ENCODE measurements at places on chromosomes 2 and 18.
A peak's percentile ranks its signal among the peaks of the same experiment; 100 is the strongest.

- no peak for DNase-seq
These were observed 45.9 kb downstream of the MBOAT2 start for GRCh38 chr2:8957628-8958027.

- peak; percentile 72 for DNase-seq
These were observed 92.1 kb upstream of the FHL2 start for GRCh38 chr2:105490956-105491355.

DNA sequence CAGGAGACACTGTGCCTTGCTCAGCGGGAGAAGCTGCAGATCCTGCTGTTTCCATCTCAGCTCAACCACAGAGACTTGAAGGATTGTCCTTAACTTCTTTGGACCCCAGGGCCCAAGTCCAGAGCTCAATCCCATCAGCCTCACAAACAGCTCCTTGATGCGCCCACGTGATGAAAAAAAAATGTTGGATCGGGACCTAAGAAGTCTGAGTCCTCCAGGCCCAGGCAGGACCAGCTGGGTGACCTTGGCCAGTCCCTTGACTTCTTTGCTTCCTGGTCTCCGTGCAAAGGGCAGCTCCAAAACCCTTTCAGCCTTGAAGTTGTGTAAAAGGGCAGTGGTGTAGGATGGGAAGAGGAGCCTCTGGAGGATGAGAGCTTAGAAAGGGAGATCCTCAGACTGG, 175.5 kb downstream of the ZFP36L2 start:
- DNase-seq, result no peak

DNA sequence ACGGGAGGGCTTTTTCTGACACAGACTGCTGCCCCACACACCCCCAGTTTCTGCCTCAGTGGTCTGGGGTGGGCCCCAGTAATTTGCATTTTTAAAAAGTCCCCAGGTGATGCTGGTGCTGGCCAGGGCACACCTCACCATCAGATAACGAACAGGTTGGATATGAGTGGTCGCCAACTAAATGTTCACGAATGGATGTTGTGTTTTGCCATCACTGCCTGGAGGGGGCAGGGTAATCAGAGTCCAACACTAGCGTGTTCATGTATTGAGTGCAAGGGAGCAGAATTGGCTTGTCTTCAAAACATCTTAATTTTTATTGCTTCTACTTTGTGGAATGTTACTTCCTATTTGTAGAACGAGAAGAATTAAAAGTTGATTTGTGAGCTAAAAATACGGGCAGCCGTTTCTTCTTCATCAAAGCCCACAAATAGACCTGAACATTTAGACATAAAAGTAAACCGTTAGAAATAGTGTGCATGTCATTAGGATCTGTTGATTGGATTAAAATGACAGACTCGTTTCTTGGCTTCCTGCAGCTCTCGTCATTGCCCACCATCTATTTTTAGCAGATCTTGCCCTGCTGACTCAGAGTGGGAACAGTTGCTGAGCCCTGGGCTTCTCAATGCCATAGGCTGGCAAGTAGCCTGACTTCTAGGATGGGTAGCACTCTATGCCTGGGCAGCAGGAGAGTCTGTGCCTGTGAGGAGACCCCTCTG, 45.2 kb downstream of the NCK2 start:
- DNase-seq, result peak; percentile 50

DNA sequence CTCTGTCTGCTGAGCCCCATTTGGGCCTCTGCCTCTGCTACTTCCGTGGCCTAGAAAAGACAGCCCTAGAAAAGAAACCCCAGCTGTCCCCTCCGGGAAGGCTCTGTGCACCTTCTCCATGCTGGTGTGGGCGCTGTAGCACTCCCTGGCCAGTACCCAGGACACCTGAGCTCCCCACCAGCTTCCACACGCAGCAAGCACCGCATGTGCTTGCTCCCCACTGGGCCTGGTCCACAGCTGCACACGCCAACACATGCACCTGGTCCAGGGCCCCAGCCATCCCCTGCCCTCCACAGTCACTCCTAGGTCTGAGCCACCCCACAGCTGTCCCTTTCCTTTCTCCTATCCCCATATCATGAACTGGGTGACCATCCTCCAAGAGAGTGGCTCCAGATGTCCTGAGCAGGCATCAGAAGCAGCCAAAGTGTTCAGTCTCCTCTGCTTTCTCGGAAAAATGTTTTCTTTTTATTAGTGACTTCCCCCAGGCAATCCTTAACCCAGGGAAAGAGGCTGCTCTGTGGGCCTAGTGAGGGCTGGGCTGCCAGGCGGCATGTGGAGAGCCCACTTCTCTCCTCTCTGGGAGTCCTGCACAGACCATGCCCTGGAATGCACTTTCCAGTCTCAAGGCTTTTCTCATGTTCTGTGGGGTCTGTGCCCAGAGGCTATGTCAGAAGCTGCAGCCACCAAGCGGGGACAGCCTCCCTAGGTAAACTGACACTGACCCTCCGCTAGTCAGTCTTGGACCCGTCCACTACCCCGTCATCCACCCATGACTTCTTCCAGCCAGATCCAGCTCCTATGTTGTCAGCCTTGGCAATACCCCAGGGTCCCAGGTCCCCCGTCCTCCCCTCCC, 133.7 kb downstream of the KLHL29 start:
- no peak for DNase-seq

DNA sequence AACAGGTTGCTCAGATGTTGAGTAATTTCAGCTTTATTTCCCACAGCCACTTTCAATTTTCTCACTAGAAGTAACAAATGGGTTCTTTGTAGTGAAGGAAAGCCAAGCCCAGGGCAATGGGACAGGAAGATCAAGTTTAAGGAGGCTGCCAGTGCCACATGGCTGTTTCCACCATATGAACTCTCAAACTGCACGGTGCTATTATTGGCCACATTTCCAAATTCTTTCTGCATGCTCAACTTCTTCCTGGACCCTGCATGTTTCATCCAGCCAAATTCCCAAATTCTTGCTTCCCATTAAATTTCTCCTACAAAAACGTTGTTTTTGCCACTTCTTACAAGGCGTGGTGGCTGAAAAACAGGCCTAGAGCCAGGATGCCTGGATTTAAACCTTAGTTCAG, 193.3 kb upstream of the SPHKAP start:
- DNase-seq, result no peak

- no peak for DNase-seq
These were observed 128.6 kb downstream of the SPOPL start for GRCh38 chr2:138630164-138630563.

- no peak for DNase-seq
These were observed 25.3 kb downstream of the FEZ2 start for GRCh38 chr2:36572719-36573059.

DNA sequence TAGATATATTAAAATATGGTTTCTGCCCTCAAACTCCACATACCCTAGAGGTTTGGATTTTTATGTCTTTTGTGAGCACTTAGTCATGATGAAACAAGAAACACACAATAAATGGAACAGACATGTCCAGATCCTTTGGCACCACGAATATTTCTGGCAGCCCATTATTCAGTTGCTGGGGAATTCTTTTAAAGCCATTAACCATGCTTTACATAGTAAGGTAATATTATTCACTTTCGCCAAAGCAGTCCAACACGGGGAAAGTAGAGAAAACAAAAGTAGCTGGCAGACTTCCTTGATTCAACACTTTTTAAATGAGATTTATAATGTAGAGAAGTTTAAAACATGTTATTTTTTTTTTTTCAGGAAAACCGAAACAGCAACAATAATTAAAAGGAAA, 235.4 kb downstream of the PIEZO2 start:
- no peak for DNase-seq

DNA sequence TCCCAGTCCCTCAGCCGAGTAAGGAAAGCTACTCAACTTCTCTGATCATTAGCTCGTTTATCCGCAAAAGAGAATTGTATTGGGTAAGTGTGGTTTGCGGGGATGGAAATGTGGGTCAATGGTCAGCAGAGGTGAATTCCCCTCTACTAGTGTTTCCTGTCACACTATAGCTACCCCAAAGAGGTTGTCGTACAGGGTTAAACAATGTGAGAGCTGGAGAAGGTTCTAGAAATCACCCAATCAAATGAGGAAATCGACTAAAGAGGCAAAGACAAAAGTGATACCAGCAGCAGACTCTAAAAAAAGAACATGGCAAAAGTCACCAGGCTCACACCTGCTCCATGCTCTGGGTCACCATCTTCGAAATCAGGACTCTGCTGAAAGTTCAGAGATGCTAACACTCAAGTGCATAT, 144.7 kb upstream of the ITGA4 start:
- DNase-seq, result no peak

GRCh38 chr2:203469546-203469945, 65.6 kb downstream of the RAPH1 start:
- no peak for DNase-seq

DNA sequence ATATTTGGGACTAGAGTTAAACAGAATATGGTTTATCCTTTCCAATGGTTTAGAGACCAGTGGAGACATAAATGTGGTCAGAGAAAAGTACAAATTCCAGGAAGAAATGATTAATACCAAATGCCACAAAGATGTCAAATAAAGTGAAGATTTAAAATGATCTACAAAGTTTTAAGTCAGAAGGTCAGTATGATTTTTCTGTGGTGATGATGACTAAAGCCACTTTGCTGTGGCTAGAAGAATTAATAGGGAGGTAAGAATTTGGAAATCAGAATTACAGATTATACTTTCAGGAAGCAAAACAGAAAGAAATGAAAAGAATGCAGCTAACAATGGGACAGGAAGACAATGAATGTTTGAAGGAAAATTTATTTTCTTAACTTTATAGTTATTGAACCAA, 91.5 kb upstream of the CDH7 start:
- no peak for DNase-seq

DNA sequence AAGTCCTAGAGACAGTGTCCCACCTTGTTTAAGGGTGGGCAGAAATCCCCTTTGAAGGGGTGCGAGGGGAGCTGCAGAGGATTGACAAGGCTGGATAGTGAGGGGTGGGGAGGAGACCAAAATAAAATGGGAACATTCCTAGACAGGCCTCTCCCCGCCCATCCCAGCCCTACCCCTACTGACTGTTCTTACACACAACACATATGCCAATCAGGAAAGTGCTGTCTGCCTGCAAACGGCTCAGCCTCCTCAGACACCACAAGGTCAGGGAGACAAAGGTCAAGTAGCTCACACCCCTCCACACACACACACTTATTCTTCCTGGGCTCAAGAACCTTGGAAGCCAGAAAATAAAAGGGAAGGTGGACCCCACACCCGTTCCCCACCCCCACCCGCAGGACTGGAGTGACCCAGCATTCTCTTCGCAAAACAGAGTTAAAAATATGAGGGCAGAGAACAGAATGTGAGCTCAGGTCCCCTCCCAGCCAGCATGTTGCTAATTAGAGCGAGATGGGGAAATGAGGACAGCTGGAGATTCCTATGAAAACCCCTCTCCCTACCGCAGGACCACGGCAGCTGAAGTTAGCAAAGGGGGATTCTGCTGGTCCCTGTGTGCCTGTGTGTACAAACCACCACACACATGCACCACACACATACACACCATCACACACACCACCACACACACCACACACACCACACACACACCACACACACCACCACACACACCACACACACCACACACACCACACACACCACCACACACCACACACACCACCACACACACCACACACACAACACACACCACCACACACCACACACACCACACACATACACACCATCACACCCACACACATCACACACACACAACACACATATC, 197.8 kb downstream of the TNS1 start:
- DNase-seq, result no peak

DNA sequence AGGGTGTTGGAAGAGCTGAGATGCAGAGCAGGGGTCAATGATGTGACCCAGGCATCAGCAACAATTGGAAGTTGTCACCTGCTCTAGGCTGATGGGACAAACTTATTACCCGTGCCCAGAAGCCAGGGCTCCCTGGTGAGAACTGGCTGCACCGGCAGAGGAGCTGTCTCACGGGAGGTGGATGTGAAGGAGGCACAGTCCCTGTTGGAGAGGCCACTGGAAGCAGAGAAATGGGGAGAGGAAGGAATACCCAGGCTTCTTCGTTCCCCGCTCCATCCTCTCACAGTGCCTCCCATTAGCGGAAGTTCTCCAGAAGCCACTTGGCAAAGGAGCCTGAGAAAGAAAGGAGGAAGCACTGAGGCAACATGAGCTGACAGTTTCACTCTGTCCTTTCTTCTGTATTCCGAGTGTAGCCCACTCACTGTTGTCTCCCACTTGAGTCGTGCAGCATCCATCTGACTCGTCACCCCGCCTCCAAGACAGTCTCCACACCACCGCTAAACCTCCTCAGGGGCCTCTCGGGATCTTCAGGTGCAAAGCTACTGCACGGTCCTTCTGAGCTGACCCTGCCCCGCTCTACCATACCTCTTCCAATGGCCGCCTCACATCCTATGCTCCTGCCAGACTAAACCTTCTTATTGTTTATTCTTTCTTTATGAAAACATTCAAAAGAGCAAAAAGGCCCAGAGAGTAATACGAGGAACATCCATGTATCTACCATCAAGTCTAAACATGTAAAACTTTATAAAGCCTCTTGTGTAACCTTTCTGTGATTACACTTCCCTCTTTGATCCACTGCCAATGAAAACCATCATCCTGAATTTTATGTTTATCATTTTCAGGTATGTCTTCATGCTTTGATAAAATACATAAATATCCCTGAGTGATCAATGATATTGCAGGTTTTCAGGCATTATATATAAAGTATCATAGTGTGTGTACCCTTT, 19.1 kb upstream of the AFTPH start:
- DNase-seq, result no peak
